ENCODE measurements at places on chromosomes 13 and 19.

DNA sequence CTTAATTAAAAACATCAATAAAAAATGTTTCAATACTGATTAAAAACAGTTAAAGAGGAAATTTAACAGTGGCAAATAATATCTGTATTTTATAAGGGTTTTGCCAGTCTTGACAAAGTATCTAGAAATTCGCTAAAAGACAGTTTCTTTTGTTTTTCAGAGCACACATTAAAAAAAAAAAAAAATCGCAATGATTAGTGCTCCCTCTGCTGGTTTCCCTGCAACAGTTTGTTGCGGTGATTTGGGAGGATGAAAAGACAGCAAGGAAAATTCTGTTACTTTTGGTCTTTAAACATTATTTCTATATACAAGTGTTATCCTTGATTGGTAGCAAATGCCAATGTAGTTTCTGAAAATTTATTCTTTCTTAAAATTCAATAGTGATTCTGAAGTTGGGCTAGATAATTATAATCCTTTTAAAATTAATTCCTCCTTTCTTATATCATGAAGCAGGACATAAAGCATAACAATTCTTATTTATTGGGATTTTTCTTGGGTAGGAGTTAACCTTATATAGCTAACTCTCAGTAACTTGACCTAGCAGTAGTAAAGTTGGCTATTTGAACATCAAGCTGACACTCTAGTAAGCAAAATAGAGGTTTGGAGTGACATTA, 23.1 kb upstream of the SPRY2 start:
- DNase-seq, result peak; percentile 17

DNA sequence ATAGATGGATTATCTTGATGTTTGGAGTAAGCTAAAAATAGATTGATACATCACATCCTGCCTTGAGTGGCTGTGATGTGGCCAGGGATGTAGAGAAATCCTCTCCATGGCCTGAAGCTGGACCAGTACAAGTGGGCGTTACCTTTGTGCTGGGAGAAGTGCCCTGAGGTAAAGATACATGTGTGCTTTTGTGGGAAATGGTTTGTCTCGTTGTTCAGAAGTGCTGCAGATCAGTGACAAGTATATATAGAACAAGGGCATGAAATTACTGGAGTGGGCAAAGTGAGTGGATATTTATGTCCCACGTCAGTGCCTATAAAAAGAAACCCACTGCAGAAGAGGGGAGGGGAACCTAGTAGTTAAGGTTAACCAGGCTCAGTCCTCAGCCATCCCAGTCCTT, 12.2 kb upstream of the ZNF304 start:
- DNase-seq, result no peak

DNA sequence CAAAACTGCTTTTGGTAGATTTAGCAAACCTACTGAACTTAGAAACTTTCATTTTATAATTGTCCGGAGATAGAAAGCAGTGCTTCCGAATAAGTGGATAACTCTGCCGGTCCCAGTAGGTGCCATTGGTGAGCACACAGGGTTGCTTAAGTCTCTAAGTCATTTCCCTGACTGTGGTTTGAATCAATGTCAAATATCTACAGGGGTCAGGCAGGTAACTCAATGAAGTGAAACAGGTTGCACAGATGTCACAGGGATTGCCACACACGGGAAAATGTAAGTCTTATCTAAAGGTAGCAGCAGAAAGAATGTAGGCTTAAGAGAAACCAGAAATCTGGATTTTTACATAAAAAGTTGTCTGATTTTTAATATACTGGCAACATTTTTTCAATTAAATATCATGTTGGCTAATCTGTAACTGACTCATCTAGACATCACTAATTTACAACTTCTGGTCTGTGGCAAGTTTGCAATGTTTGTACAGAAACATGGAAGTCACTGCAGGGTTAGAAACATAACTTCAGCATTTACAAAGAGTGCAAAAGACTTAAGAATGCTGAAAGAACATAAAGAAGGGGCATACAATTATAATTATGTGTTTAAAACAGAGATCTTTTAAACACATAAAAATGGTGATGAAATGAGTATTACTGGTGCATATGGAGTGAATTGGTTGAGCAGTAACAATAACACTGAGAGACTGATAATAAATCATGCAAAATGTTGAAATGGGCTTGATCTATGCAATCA, 14.3 kb upstream of the LRRC63 start:
- DNase-seq, result no peak

GRCh38 chr19:29372091-29372415, 153.7 kb upstream of the VSTM2B start:
- no peak for DNase-seq

Measured in erythroblast (primary cell).